ENCODE measurements at places on chromosomes 2 and 18.

DNA sequence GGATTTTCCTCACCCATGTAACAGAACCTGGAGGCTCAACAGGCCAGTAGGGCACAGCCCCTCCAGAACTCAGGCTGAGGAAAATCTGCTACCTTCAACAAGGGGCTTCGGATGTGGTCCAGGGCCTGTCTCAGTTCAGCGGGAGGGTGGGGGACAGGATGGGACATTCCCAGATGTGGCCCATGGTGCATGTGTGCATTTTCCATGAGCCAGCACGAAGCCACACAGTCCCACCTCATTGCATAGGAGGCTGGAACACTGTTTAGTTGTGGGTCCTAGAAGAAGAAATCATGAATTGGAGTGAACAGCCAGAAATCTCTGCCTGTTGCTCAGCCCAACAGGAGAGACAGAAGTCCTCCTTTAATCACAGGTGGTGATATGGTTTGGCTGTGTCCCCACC, 469.6 kb upstream of the MYT1L start:
- DNase-seq, result no peak

DNA sequence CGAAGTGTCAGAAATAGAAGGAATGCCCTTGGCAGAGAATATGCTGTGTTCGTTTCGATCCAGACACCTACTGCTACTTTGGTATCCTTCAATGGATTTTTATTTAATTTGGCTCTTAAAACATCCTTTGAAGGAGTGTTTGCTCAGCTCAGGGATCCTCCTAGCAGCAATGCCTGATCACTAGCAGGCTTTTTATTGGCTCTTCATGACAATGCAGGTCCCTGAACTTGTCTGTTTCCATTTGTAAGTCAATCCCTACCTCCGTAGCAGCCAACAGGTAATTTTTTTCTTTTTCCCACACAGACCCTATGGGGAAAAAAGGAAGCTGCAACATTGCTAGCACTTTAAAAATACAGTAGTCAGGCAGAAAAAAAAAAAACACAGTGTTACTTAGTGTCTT, 366.2 kb upstream of the LRRTM1 start:
- DNase-seq, result no peak

GRCh38 chr2:217683106-217683870, 319.5 kb downstream of the TNS1 start:
- DNase-seq, result no peak

- DNase-seq, result no peak
Measured at GRCh38 chr18:62881509-62882016, 166.2 kb downstream of the PHLPP1 start.

- DNase-seq, result no peak
Measured at GRCh38 chr18:46609048-46609447, 48.0 kb downstream of the LOXHD1 start.

DNA sequence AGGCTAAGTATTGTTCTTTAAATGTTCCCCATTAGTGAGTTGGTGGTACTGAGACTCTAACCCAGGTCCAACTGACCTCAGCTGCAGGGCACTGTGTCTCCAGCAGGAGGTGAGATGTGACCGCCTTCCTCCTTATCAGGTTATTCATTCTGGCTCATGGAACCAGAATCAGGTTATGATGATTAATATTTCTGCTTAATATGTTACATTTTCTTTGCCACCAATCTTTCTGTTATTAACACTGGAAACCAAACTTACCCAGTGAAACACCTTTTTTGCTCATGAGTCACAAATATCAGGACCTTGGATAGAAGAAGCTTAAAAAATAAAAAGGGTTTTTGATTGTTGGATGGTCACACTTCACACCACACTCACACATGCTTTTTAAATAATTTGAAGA, 85.4 kb downstream of the DPP4 start:
- no peak for DNase-seq

- no peak for DNase-seq
Measured at GRCh38 chr2:119424284-119425118, 7.2 kb upstream of the TMEM37 start.

GRCh38 chr2:119520696-119521432, 3.4 kb downstream of the SCTR start:
- no peak for DNase-seq

DNA sequence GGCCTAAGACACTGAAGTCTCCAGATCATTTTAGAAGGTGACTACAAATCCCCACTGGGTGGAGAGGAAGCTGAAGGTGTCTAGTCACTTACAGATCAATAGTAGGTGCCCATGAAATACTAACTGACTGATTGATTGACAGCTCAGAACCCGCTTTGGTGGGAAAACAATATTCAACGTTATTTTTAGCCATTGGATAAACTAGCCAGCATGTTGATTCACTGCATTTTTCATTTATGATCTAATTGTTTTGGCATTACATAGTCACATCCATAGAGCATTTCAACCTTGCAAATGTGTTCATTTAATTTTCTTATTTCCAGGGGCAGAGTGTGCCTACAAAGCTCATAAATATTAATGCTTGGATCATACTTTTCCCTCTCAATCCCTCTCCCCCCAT, 162.3 kb downstream of the MREG start:
- DNase-seq, result no peak

DNA sequence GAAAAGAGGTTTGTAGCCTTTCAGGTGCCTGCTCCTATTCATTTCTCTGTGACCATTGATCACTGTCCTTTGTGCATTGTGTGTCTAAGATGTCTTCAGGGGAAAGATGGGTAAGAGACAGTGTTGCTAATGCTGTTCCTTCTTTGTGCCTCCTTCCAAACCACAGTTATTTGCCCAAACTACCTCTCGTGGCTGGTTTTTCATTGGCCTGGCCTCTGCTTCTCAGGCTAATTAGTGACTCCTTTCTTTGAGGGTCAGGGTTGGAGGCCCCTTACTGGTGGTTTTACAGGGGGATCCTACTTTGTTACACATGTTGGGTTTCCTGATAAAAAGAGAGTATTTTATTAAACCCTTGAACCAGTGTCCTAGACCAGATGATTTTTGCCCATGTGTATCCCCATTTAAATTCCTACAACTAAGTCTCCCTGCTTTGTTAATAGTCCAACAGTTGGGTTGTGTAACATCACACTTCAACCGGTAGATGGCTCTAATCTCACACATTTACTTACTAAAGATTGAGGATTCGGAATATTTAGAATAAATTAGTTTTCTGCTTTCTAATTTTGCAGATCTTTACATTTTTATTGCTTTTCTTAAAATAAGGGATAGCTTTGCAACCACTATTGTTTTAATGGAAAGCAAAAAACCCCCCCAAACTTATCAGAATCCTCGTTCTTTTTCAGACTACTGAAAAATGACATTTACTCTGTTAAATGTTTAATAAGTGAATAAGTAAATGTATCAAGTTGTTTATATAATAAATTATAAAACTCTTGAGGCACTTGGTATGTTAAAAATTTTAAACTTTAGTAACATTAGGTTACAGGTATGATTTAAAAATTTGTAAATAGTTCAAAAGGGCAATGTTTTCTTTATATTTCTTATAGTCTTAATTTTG, 2.4 kb downstream of the MARS2 start:
- no peak for DNase-seq

DNA sequence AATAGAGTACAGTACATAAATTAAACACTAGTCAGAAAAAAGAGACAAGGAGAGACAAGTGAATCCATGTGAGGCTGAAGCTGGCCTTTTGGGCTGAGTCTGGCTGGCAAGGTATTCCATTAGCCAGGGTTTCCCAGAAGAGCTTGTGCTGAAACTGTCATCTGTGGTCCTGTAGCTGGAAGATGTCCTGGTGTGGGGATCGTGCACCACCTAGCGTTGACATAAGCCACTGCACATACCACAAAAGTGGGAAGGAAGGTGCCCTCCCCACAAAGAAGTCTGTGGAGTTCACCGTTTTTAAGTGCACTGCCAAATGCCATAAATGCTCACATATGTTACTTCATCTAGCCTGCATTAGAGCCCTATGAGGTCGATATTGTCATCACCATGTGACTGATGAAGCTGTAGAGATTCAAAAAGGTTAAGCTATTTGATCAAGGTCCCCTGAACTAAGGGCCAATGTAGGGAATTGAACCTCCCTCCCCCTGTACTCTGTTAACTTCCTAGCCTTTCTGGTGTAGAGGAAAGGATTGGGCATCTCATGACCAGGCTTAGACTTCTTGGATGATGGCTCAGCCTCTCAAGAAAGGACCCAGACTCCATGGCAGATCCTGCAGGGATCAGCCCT, 31.9 kb upstream of the GALNT14 start:
- DNase-seq, result peak; percentile 63

DNA sequence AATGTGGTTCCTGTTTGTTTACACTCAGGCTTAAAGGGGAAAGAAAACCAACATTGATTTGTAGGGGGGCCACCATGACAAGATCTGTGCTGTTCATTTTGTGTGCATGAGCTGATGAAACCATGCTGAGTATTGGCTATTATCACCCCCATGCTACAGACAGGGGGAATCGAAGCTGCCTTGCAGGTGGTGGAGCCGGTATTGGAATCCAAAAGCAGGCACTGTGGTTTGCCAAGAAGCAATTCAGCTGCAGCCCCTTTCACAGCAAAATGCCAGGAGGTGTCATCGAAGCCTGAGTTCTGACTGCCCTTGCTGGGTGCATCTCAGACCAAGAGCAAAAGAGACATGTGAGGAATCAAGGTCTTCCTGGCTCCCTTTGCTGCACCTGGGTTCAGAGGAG, 221.9 kb downstream of the UXS1 start:
- DNase-seq, result no peak

- no peak for DNase-seq
Measured at GRCh38 chr2:122710049-122710448, 954.6 kb downstream of the TSN start.

DNA sequence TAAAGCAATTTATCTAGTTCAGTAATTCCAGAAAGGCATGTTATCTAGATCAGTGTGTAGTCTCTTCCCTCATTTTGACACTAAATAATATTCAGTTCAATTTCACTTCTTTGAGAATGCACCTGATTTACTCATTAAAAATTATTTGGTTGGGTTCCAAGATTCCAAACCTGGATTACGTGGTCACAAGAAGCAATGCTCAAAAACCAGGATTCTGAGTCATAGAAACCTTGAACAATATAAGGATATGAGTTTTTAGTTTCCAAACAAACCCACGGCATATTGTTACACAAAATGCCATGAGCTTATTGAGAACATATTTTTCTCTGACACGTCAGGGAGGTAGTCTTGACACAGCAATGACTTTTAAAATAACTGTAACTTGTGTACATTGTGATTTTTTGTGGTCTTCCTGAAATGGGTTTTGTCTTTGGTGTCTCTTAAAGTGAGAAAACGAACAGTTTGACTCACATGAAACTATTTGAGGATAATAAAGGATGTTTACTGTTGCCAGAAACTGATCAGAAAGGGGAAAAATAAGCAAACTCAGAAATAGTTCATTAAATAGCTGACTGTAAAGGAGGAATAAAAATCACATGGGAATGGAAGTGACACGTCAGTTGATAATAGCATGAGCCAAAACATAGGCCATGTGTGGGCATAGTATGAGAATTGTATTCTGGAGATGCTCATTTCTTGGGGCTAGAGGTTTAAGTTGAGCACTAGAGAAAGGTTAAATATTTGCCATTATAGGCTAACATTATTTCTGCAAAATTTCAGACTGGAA, 617.7 kb upstream of the CDH2 start:
- DNase-seq, result no peak

- no peak for DNase-seq
Measured at GRCh38 chr2:24831221-24832072, 38.2 kb downstream of the CENPO start.

DNA sequence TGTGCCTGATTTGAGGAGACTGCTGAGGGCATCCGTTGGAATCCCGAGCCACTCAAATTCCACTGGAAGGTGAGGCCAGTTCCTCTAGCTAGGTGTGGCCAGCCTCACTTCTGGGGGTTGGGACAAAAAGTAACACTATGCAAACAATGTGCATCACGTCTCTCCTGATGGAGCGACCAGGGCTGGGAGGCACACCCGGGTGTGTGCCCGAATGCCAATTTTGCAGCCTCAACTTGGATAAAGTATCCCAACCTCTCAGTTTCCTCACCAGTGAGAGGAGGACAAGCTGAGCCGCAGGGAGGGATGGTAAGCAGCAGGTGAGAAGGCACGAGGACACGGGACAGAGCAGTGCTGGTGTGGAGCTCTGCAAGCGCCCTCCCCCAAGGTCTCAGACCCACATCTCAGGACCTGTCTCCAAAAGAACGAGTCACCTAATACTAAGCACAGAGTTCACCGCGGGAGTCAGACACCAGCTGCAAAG, 218.3 kb downstream of the HAUS1 start:
- no peak for DNase-seq

GRCh38 chr2:26507088-26507487, 29.2 kb upstream of the OTOF start:
- no peak for DNase-seq

DNA sequence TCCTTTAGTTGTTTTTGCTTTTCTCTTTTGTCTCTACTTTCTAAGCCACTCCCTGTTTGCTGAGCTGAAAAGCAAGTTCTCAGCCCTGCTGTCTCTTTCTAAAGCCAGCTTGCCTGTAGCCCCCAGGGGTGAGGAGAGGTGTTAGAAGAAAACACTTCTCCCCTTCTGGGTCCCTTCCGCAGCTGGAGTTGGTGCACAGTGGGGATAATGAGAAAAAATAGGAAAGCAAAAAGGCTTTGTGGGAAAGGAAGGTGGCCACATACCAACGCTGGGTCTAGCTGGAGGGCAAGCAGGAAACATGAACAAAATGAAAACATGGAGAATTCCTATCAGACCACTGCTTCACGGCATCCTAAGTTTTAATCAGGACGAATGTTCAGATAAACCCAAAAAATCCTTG, 15.5 kb upstream of the SLC20A1 start:
- DNase-seq, result peak; percentile 50

DNA sequence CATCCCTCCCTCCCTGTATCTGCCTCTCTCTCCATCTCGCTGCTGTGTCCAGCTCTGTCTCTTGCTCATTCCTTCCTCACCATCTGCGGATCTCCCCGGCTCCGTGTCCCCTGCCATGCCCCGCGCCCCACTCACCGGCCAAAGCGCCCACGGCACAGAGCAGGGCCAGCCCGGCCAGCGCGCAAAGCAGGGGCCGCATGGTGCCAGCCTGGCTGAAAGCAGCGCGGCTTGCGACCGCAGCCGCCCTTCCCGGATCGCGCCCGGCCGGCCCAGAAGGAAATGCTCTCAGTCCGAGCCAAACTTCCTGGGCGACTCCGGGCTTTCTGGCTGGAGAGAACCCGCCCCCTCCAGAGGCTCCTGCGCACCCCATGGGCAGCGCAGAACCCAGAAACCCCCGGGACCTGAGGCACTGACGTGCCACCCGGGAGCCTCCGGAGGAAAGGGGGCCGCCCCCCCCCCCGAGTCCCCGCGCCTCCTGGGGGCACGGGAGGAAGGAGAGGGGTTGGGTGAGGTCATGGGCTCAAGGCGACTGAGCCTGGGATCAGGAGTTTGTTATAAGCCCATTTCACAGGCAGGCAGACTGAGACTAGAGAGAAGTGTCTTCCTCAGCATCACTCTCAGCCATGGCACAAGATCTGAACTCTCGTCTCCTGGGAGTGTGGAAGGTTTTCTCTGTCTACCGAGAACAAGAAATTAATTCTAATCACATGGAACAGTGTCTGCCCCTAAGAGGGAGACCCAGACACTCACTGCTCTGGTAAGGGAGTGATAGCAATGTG, 45.2 kb upstream of the RAB6C start:
- no peak for DNase-seq

Measured in activated CD8-positive, alpha-beta memory T cell treated with anti-CD3 and anti-CD28 coated beads, Interleukin-2, amount 50 U/mL, for 48 hours (primary cell).